Stimulated activated CD4-positive, alpha-beta T cell treated with anti-CD3 and anti-CD28 coated beads, Interleukin-12 subunit alpha, Interleukin-12 subunit beta, amount 100 ng/mL, for 4 hours (primary cell): ENCODE measurements at places on chromosomes 12 and 14.

- DNase-seq = peak; percentile 21
Observed at GRCh38 chr14:72451054-72451972, 442.6 kb downstream of the DPF3 start.

DNA sequence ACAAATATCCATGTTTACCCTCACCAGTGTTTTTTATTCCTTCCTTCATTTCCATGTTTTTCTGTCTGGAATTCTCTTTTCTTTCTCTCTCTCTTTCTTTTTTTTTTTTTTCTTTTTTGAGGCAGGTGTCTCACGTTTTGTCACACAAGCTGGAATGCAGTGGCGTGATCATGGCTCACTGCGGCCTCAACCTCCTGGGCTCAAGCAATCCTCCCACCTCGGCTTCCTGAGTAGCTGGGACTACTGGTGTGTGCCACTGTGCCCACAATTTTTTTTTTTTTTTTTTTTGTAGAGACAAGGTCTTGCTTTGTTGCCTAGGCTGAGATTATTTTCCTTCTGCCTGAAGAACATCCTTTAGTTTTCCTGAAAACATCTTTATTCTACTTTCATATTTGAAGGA is 15.0 kb upstream of the AMIGO2 start:
- DNase-seq = no peak

GRCh38 chr12:106145539-106146447 is 7.0 kb upstream of the NUAK1 start:
- DNase-seq = no peak

DNA sequence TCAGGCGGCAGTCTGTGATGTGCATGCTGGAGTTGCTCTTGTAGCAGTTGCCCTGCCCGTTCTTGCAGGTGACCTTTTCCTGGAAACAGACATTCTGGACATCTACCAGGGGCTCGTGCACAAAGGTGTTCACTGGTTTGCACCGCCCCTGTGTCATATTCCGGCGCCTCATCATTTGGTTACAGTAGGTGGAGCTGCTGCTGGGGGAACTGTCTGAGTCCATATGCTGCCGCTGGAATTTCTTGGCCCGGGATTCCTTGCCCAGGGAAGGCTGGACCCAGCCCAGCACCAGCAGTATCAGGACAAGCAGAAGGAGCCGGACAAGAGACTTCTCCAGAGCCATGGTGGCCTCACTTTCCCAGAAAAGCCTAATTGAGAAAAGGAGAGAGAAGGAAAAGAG is 918 bp downstream of the RNASE1 start:
- DNase-seq = no peak

GRCh38 chr14:70340002-70340401 is 19.5 kb downstream of the COX16 start:
- no peak for DNase-seq
